ENCODE measurements at places on chromosomes 7 and 10.

DNA sequence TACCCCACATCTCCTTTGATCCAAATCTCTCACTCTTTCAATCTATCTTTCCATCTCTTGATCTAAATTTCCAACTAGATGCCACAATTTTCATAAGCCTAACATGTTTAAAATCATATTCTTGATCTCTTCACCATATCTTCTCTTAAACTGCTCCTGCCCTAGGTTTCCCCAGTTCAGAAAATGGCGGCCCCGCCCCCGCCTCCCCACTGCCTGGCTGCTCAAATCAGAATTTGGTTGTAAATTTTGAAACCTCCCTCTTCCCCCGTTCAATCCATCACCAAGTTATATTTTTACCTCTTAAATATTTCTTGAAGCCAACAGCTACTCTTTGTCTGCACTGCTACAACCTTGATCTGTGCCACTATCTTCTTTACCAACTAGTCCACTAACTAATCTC, 27.3 kb upstream of the PRTFDC1 start:
- DNase-seq: no peak

- DNase-seq: no peak
Measured at GRCh38 chr7:28903730-28904577, 54.2 kb downstream of the TRIL start.

DNA sequence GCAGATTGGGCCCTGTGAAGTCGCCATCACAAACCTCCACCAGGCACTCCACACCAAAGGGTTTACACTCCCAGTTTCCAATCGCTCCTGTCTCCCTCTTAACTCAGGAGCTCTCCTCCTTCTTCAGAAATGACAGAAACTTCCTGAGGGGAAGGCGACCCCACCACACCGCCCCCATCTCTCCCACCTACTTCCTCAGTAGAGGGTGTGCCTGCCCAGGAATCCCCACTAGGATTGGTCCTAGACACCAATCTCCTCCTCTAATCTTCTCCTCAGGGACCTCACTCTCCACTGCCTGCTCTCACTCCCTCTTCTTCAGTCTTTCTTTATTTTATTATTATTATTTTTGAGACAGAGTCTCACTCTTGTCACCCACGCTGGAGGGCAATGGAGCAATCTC, 5.9 kb upstream of the INSIG1 start:
- DNase-seq: no peak

GRCh38 chr7:22700559-22701002, 26.4 kb upstream of the IL6 start:
- no peak for DNase-seq

DNA sequence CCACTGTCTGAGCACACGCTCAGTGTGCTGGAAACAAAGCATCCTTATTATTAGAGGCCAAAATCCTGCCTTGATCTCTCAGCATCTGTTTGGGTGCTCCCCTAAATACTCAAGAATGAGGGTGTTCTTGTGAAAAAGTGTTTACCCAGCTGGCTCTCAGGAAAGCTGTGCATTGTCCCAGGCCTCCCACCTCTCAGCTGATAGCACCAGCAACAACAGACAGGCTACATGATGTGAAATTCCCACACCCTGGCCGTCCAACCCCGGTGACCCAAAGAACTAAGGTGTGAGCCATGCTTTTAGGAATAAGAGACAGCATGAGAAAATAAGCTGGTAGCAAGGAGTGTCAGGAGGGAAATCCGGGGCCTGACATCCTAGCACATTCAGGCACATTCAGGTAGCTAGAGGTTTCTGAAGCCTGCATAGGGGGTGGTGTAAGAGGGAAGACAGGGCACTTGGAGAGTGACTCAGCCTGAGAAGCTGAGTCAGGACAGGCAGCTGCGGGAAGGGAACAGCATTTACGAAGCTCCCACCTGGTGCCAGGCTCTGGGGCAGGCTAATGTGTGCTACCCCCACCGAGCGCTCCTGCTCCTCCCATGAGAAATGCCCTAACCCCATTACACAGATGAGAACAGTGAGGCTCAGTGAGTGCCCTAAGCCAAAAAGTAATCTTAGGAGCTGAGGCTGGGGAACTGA, 205.6 kb downstream of the GRID1 start:
- no peak for DNase-seq

DNA sequence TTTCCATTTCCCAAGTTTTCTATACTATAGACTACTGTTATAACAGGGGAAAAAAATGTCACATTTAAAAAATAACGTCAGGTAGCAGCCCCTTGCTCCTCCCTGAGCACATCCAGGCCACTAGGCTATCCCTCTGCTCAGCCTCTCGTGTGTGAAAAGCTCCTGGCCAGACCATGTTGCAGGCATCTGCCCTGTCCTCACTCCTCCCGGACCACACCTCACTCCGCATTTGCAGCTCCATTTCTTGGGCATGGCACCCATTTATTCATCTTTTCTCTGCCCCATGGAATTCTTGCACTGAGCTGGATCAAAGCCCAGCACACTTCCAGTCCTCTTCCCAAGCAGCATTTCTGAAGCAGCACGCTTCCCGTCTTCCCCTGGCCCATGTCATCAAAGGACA, 1.4 kb upstream of the GDF2 start:
- no peak for DNase-seq

- DNase-seq: no peak
Measured at GRCh38 chr10:22927166-22927565, 687 bp upstream of the ARMC3 start.

- DNase-seq: no peak
Measured at GRCh38 chr10:122140461-122140902, 130.6 kb upstream of the BTBD16 start.

DNA sequence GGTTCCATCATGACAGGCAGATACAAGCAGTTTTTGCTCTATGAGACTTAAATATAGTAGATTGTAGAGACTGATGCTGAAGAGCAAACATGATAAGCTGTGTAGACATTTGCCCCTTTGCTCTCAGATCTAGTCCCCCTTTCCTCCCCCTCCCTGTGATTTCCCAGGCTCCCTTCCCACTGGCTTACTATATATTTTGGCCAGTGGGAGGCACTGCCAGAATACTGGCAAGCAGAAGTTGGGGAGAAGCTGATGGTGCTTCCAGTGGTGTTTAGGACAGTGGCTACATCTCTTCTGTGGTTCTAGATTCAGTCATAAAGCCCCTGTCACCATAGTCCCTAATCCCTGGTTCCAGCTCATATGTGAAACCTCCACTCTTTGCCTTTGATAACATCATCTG, 156.1 kb upstream of the STEAP4 start:
- DNase-seq: no peak

- no peak for DNase-seq
Measured at GRCh38 chr7:117716707-117717299, 156.4 kb downstream of the CTTNBP2 start.

- DNase-seq: no peak
Measured at GRCh38 chr7:150373049-150373801, 4.6 kb downstream of the REPIN1 start.

GRCh38 chr10:112525200-112525599, 78.2 kb downstream of the VTI1A start:
- no peak for DNase-seq

- DNase-seq: no peak
Measured at GRCh38 chr7:213324-213993, 21.1 kb downstream of the FAM20C start.

GRCh38 chr7:130273933-130274255, 7.2 kb downstream of the CPA2 start:
- no peak for DNase-seq

DNA sequence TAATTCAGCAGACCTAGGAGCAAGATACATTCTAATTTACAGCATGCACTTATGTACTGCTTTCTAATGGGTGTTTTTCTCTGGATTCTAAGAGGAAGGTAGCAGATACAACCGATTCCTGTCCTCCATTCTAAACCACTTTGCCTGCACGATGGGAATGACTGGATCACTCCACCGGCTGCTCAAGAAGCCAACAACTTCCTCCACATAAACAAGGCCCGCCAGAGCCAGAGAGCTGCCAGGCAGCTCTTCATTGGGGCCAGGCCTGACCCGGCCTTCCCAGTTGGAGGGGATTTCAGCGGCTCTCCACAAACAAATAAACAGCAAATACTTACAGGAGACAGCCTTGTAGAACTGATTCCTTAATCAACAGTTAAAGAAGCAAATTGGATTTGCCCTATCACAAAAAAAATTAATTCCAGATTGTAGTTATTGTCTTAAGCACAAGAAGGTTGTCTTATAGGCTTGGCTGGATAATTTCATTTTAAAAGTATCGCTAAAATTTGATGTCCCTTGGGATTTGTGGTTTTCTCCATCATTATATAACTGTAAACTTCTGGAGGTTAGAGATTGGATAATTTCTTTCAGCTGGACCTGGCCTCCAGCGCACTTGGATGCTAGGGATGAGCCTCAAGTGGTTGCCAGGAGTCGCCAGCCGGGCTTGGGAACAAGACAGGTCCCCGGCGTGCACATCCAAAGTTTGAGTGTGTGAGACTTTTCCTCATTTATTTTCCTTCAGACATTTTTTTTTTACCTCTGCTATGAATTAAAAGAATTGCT, 20.9 kb downstream of the EBF3 start:
- no peak for DNase-seq

DNA sequence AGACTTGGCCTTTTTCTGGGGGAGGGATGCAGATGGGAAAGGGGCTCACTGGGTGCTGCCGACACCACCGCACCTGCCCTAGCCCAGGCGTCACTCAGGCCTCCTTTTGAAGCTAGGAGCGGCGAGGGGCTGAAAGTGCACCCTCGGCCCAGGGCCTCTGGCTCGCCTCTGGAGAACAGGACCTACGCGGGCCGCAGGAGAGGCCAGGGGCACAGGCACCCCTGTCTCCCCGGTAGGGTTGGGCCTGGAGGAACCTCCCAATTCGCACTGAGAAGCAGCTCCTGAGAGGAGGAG, 46.5 kb upstream of the PRKAR1B start:
- no peak for DNase-seq

DNA sequence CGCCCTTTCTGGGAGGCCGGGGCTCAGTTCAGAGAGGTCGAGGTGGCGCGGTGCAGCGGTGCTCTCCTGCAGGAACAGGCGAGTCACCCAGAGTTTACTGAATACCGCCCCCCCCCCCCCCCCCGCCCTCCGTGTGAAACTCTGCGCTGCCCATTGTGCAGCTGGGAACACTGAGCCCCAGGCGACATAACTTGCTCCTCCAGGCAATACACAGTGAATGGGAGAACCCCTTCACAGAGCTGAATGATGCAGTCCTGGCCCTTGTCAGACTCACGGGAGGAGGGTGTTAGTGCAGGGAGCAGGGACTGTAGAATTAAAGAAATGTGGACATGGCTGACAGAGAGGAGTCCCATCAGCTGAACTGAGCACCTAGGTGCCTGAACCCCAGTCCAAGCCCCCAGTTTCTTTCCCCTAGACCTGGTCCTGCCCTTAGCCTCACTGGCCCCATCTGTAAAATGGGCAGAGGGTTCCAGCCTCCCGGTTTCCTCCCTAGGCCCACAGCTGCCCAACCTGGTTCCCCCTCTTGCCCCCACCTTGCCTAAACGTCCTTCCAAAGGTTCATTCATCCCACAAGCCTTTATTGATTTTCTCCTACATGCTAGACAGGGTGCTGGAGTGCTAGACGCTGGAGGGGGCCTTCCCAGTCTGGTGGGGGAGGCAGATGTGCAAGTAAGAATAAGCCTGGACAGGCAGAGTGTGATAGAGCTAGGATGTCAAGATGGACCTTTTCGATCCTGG, 869 bp upstream of the LOXL4 start:
- no peak for DNase-seq

GRCh38 chr7:105122619-105123018, 108.6 kb downstream of the KMT2E start:
- DNase-seq: no peak

DNA sequence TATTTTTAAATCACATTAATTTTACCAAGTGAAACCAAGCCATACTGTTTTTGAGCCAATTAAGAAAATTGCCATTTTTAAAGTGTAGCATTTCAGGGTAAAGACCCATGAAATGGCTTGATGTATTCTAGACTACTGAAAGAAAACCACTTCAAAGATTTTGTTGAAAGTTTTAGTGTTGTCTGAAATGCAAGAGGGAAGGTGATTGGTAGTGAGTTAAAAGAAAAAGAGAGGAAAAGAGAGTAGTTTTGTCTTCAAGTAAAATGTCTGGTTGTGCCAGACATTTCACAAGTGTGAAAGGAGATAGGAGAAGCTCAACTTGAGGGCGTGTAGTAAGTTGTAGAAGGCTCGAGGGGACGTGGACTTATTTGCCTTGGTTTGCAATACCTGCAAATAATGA, 41.6 kb downstream of the CALML5 start:
- no peak for DNase-seq

DNA sequence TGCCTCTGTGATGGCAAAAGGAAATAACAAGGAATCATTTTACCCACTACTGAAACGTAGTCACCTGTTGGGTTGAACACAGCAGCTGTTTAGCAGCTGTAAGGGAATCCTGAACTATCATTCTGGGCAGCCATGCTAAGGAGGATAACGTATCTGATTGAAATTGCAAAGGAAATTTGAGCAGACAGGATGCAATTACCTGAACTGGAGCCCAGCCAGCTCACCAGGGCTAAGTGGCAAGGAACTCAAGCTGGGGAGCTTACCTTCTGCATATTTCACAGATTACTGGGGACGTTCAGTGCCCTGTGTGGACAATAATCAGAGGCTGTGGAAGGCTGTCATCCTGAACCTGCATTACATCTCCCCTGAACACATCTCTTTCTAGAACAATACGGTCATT, 650.5 kb downstream of the SORCS3 start:
- DNase-seq: no peak

DNA sequence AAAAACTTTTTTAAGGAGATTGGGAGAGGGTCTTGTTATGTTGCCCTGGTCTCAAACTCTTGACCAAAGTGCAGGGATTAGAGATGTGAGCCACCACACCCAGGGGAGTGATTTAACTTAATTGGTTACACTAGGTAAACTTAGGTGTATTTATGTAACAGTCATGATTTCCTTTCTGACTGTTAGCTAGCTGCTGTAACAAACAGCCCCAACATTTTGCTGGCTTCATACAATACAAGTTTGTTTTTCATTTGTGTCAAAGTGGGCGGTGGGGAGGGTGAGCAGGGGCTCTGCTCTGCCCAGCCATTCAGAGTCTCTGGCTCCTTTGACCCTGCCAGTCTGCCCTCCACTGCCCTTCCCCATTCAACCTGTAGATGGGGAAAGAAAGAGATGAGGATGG, 9.3 kb downstream of the DOCK1 start:
- DNase-seq: no peak

DNA sequence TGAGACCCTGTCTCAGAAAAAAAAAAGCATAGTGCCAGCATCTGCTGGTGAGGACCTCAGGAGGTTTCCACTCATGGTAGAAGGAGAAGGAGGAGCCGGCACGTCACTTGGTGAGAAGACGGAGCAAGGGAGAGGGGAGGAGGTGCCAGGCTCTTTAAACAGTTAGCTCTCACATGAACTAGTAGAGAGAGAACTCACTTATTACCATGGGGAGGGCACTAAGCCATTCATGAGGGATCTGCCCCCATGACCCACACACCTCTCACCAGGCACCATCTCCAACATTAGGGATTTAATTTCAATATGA, 62.9 kb upstream of the VKORC1L1 start:
- no peak for DNase-seq

GRCh38 chr10:63539377-63539776, 18.2 kb downstream of the REEP3 start:
- DNase-seq: no peak

GRCh38 chr10:128929131-128929530, 537.9 kb upstream of the MGMT start:
- DNase-seq: no peak
